Stimulated activated CD8-positive, alpha-beta memory T cell treated with anti-CD3 and anti-CD28 coated beads, Interleukin-15, amount 100 ng/mL, for 24 hours (primary cell): ENCODE measurements at places on chromosomes 6 and 20.

DNA sequence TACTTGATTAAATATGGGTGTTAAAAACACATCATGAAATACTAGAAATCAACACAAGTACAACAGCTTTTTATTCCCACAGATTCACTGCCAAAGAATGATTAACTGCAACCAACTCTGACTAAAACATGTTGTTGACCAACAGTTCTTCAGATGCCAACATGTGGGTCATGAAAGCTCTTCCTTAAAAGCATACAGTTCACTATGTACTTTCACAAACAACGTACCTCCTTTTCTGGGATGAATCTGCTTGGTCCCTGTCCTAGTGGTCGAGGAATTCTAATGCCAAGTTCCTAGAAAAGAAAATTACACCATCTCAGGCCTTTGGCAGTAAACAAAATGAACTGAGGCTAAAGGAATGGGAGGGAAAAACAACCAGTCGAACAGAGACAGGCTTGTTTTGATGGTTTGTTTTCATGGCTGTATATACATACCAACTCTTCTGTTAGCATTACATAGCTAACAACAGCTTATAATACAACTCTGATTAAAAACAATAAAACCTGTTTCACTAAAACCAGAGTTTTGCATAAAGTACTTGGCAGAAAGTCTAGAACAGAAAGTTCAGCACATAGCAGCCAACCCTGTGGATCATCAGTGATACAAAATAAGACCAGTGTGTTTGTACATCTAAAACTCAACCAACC lies 92.5 kb downstream of the SESN1 start:
- DNase-seq = no peak

- no peak for DNase-seq
Observed at GRCh38 chr6:33935439-33936080, 131.8 kb upstream of the MLN start.

GRCh38 chr6:23213193-23213592 lies 643.8 kb downstream of the HDGFL1 start:
- DNase-seq = no peak

GRCh38 chr20:20520776-20521175 lies 152.9 kb downstream of the INSM1 start:
- no peak for DNase-seq

DNA sequence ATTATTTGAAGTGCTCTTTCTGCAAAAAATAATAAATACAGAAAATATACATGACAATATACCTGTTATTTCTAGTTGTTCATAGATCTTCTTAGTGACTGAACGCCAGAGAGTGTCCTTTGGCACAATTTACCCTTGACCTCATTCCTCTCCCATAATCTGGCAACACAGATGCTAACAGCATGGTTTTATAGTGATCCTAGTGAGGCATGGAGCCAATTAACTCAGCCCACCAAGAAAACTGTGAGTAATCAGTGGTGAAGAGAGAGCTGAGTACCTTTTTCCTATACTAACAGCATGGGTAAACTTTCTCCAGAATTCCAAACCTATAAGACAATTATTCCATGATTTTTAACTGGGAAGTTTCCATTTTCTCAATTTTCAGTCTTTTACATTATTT lies 61.0 kb downstream of the VGLL2 start:
- DNase-seq = no peak

DNA sequence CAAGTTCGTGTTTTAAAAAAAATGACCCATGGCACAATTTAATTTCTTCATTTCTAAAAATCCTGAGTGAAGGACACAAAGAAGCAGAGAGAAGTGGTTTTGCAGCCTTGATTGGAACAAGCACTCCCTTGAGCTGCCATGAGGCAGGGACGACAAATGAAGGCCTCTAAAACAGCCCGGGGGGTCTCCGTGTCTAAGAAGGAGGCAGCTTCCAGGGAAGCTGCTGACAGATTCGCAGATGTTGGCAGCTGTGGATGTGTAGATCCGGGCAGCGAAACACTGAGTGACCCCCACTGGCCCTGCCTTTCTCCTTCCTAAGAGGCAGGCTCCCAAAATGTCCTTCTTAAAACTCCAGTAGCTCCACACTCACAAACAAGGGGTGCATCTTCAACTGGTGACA lies 9.6 kb upstream of the LBP start:
- no peak for DNase-seq

DNA sequence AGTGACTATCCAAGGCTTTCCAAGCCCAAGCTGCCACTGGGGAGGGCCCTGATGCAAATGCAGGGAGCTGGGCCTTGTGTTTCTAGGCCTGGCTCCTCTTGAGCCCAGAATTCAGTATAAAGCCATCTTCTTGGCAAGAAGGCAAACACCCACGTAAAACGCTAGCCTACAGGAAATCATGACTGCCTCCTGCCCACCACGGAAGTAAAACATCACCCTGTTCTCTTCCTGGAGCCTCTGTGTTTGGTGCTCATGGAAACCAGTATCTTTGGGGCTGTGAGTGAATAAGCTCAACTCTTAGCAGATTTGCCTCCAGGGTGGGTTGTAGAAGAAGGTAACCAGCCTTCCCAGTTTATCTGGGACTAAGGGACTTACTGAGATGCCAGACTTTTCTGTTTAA lies 271.0 kb downstream of the ZNF217 start:
- DNase-seq = no peak
